Activated CD8-positive, alpha-beta memory T cell treated with anti-CD3 and anti-CD28 coated beads, Interleukin-2, amount 50 U/mL, for 48 hours (primary cell): ENCODE measurements at places on chromosomes 5 and 9.

DNA sequence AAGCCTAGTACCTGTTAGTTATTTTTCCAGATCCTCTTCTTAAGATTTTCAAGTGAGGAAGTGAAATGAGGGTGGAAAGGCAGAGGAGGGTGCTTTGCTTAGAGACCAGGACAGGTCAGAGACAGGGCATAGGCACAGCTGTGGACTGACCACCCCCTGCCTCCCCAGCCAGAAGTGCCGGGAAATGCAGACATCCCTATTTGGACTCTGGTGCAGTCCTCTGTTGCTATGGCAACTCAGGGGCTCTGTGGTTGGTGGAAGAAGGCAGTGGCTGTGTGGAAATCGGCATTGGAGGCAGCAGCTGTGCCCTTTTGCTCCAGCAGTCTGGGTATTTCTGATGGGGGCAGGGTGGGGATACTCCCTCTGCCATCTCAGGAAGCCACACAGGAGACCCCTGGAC, 43.3 kb upstream of the NDFIP1 start:
- DNase-seq: no peak

GRCh38 chr5:132238169-132238744, 10.6 kb upstream of the P4HA2 start:
- DNase-seq: peak; percentile 94

GRCh38 chr9:38029915-38030638, 39.0 kb downstream of the SHB start:
- DNase-seq: no peak

DNA sequence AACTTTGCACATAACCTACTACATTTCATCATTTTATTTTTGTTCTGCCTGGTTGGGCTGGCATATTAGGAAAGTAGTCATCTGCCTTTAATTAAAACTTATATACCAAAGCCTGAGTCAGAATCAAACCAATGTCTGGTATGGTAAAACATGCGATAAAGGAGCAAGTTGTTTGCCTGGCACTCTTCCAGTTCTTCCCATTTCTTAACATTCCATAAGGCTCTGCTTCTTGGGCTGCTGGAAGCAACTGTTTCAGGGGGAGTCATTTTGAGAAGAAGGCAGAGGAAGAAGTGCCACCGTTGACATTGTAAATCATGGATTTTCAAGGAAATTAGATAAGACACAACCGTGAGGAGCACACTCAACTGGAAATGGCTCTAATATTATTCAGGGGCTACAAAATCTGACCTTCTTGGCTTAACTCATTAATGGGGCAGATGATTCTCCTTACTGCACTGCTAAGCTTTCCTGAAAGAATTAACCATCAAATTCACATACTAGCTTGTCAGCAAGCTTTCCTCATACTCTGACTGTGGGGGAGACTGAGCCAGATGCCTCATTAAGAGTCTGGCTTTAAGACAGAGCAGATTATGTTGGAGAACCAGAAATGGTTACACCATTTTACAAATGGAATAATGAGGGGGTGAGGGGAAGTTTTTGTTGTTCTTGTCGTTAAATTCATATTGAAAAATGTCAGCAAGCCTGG, 391.0 kb downstream of the TMEM232 start:
- DNase-seq: no peak

GRCh38 chr5:180324601-180324950, 28.6 kb downstream of the GFPT2 start:
- DNase-seq: no peak

GRCh38 chr5:171342362-171343111, 33.5 kb downstream of the TLX3 start:
- DNase-seq: no peak

GRCh38 chr5:13328316-13328715, 616.2 kb downstream of the DNAH5 start:
- DNase-seq: no peak

DNA sequence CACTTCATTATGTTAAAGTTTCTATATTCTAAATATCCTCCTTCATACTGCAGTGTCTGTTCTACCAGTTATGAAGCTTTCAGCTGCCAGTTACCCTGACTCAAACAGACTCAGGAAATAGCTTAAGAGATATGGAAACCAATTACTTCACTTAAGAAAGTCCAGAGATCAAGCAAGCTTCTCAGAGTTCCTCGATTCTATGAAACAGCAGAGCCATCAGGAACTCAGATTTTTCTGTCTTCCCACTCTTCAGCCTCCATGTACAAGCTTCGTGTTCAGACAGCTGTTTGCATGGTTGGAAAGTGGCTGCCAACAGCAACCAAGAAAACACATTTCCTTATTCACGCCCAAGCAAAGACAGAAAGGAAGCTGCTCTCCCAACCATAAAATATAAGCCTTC, 216.1 kb downstream of the ACTL7B start:
- no peak for DNase-seq

GRCh38 chr9:34282096-34282495, 47.0 kb downstream of the KIF24 start:
- no peak for DNase-seq

DNA sequence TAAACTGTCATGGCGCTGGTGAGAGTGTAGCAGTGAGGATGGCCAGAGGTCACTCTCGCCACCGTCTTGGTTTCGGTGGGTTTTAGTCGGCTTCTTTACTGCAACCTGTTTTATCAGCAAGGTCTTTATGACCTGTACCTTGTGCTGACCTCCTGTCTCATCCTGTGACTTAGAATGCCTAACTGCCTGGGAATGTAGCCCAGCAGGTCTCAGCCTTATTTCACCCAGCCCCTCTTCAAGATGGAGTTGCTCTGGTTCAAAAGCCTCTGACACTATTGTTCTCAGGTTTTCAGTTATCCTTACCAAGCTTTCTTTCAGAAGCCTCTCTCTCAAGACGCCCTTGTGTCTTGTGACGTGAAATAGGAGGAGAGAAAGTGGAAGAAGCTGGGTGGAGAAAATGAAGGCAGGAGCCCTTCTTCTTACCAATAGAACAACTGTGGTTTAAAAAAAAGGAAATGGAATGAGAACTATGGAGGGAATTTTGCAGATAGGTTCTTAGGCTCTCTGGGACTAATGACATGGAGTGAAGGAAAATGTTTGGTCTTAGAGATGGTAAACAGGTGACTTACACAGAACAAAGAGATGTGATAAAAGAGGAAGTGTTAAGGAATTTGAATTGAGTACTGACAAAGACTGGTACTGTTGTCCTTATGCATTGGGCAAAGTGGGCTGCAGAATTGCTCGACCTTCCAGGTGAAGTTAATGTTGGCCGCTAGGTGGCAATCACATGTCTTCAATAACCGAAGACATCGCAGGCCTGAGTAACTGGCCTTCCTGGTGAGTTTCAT, 133.3 kb upstream of the RAI14 start:
- DNase-seq: no peak

DNA sequence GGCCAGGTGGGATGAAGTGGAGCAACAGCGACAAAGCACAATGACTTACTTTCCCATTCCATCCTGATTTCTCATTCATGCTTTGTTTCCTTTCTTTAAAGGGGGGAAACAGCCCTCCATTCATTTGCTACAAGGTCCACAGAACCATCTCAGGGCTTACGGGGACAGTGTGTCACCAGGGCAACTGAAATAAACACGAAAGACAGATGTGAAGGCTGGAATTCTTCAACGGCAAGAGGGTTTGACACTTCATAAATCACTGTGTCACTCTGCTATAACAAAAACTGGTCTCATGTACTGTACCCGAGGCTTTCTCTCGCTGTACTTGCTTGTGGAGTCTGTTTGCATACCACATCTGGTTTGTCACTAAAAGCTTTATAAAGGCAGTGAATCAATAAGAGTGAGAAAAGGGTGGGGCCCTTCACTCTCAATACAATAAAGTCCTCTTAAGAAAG, 150.8 kb downstream of the EFNA5 start:
- DNase-seq: no peak

DNA sequence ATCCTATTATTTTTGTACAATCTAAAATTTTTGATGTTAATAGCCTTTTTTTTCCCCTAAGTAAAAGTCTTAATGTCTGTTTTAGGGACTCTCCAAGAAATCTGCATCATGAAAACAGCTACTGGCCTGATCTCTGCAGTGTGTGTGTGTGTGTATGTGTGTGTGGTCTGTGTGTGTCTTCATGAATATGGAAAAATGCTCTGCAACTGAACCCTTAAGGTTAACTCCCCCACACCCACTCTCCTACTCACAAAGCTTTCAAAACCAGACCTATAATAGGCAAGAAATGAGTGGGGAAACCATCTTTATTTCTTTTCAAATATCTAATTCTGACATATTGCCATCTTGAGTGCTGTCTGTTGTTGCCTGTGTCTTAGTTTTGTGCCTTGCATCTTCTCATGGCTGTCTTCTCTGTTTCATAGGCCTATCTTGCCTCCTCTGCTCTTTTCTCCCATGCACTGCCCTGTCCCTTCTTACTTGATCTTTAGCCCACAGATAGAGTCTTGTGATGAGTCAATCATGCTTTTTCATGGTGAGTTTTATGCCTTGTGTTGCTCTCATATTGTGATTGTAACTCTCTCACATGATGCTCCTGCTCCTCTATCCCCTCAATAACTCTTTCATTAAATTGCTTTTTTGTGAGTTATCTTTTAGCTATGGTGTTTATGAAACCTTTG, 68.3 kb downstream of the CHSY3 start:
- DNase-seq: no peak

DNA sequence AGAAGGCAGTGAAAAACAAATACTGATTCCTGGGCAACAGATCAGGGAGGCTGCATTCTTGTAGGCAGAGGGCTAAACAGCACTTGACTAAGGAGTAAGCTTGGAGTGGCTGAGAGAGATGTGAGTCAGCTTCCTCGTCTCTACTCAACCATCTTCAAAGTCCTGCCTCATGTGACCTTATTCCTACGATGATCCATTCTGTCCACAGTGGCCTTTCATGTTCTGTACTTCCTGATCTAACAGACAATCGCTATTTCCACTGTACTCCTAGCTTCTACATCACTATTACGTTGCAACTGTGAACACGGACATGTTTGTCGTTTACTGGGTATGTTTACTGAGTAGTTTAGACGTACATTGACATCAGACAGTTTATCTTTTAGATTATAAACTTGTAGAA, 365.4 kb downstream of the ARL15 start:
- no peak for DNase-seq

DNA sequence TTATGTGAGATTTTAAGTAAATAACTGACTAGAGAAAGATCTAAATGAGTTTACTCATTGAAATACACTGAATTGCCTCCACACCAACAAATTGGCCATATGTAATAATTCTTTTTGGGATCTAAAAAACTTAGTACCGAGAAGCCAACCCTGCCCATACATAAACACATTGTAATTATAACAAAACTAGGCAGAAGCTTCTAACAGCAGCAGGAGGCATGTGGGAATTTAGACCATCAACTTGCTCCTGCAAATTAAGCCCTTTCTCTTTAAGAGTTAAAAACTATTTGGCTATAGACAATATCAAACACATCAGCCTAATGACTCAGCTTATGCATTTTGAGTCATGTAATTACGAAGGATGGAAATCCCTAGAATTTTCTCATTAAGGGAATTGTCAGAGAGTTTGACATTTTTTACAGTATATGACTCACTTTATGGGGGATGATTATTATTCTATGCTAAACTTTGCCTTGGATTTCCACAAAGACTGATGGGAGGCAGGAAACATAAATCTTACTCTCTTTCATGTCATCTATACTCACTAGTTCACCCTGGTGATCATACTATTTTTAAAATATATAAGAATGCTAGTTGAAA, 1.0 kb downstream of the IL7R start:
- DNase-seq: no peak

- DNase-seq: peak; percentile 72
Observed at GRCh38 chr9:129459547-129460322, 161.2 kb downstream of the C9orf50 start.

DNA sequence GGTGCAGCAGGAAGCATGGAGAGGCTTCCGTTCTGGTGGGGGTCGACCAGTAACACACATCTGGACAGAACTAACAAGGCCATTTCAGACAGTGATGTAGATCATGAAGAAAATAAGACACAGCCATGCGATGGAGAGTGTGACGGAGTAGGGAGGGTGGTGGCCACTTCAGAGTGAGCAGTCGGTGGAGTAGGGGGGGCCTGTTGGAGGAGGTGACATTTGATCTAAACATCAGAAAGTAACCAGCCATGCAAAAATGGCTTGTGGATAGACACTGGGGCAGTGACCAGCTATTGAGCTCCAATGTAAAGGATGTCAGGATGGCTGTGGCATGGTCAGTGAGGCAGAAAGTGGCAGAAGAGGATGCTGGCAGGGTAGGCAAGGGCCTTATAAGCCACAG, 65.9 kb downstream of the PPARGC1B start:
- no peak for DNase-seq

GRCh38 chr5:36705055-36705454, 98.6 kb downstream of the SLC1A3 start:
- DNase-seq: no peak

- DNase-seq: no peak
Observed at GRCh38 chr5:150488519-150489359, 19.2 kb upstream of the NDST1 start.

GRCh38 chr5:74632947-74633356, 7.6 kb downstream of the ENC1 start:
- DNase-seq: no peak

DNA sequence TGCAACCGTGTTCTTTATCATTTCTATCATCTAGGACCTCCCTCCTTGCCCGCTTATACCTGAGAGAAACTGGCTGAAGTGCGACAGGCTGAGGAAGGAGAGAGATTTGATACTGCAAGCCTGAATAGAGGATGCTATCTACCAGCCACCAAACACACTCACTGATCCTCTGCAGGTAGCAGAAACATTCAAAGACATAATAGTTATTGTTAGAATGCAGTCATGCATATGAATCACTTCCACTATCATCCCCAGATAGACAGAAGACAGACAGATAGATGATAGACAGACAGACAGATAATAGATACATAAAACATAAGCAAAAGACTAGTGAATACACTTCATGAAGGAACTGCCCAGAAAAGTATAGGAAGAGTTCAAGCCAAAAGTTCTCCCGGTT, 32.9 kb downstream of the FAM81B start:
- no peak for DNase-seq

- DNase-seq: peak; percentile 92
Observed at GRCh38 chr9:136847826-136848392, 1.3 kb upstream of the PHPT1 start.

GRCh38 chr9:19033015-19033414, at the start of gene SAXO1:
TSS of gene SAXO1 (minus strand) at chr9:19033209. CDS start at chr9:19032908, 301 bp downstream.
- DNase-seq: no peak

- DNase-seq: no peak
Observed at GRCh38 chr9:9950813-9951212, 662.0 kb downstream of the PTPRD start.

GRCh38 chr5:119361594-119362125, 5.8 kb downstream of the TNFAIP8 start:
- no peak for DNase-seq

- DNase-seq: no peak
Observed at GRCh38 chr9:20242510-20243189, 379.6 kb downstream of the MLLT3 start.
